ENCODE measurements at places on chromosomes 6 and 20.

DNA sequence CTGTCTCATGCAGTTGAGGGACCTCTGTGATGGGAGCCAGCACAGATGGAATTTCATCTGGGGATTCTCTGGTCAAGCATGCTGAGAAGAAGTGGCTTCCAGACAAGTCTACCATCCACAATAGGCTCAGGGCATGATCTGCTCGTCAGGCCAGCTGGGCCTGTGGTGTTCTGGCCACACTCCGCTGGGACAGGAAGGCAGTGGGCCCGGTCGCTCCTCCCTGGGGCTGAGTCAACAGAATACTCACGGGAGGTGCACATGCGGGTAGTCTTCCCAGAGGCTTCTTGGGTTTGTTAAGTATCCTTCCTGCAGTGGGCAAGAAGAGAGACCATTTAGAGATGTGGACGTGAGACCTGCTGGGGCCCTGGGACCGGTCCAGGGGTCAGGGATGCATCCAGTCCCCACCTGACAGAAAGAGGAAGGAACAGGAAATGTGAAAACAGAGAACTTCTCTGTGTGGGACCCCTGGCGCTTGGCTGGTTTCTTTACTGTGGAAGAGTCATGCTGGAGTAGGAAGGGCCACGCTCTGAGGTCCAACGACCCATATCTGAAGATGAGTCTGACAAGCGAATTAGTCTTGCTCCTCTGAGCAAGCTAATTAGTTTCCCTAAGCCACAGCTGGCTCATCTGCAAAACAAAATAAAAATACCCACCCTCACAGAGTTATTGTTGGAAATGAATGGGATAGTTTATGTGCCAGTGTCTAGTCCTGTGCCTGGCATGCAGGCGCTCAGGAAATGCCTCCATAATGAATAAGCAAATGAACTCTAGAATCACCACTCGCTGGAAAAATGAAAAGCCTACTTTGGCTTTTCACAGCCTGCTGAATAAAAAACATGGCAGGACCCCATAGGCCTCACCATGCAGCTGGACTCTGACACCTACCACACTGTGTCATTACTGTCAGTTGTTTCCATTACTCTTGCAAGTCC is 67.3 kb downstream of the TRAM2 start:
- DNase-seq = no peak

DNA sequence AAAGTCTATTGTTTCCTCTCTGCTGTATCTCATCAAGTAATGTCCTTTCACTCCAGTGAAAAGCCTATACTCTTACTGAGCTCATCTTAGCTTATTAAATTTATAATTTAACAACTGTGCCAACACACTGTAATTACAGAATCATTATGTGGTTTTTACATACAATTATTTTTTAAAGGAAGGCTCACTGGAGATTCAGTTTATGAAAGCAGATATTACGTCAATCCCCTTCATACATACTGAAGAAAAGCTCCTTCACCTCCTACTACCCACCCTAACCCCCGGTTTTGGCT is 28.1 kb downstream of the ARHGAP18 start:
- DNase-seq = no peak

GRCh38 chr6:117396228-117396627 is 29.5 kb downstream of the ROS1 start:
- peak; percentile 2 for DNase-seq

GRCh38 chr20:31522731-31523130 is 8.5 kb downstream of the HM13 start:
- no peak for DNase-seq

- DNase-seq = no peak
Measured at GRCh38 chr20:36812594-36813463, 39.3 kb upstream of the DSN1 start.

DNA sequence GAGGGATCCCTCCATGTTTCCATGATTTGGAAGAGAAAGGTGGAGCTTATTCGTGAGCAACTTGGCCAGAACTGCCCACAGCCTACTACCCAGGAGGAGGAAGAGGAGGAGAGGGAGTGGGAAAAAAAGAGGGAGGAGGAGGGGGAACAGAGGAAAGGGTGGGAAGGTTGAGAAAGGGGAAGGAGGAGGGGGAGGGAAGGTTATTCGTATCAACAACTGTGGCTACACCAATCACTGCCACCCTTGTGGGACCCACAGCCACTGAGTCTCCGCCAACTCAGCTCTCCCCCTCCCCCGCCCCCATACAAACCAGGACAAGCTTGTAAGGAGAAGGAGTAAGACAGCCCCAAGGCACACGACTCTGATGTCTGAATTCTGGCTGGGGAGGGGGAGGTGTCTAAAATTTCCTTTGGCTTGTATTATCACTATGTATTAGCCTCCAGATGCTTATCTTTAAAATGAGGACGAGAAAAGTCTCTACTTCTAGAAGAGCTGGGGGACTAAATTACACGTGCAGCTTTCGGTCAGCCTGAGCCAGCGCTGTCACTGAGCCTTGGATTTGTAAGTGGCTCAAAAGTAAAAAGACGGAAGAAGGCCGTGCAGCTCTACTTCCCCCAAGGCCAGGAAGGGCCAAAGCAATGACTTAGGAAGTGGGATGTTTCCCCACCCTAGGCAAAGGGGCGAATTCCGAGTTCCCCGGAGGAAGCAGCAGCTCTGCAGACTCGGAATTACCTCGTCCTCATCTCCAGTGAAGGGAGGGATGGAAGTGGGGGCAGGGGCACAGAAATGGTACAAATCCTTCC is 1.0 kb downstream of the FKBP1A start:
- DNase-seq = peak; percentile 38

- DNase-seq = no peak
Measured at GRCh38 chr20:24909861-24910260, 39.2 kb upstream of the CST7 start.

GRCh38 chr6:143965503-143966171 is 42.4 kb downstream of the PLAGL1 start:
- DNase-seq = peak; percentile 71

DNA sequence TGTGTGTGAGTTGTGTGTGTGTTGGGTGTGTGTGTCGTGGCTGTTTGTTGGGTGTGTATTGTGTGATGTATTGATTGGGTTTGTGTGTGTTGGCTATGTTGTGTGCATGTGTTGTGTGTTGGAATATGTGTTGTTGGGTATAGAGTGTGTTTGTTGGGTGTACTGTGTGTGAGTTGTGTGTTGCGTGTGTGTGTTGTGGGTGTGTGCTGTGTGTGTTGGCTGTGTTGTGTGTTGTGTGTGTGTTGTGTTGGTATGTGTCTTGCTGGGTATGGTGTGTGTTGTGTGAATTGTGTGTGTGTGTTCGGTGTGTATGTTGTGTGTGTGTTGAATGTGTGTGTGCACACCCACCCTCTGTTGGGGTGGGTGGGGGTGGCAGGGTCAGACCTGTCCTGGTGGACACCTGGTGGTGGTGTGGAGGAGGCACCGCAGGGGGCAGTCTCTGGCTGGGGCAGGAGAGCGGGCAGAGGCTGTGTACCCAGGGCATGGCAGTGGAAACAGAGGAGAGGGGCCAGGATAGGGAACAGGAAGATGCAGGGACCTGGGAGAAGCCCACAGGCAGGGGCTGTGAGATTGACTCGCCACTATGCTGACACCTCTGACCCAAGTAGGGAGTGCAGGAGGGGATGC is 25.5 kb upstream of the PXDC1 start:
- no peak for DNase-seq

GRCh38 chr6:39956936-39957335 is 22.7 kb upstream of the MOCS1 start:
- peak; percentile 33 for DNase-seq

DNA sequence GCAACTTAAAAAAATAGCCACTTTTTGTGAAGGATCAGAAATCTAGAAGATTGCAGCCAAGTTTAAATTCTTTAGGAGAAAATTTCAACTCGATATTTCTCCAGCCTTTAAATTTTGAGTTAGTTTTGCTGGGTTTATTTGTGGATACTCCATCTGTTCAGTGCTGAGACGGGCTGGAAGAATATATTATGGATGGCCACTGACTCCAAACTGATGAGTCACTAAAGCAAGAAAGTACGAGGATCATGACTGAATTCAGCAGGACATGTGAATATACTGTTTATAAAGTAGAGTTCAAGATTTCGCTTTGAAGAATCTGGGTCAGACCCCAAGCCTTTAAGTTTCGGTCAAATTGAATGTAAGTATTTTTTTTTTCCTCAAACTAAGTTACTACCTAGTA is 199.5 kb downstream of the ADGRB3 start:
- DNase-seq = peak; percentile 5

DNA sequence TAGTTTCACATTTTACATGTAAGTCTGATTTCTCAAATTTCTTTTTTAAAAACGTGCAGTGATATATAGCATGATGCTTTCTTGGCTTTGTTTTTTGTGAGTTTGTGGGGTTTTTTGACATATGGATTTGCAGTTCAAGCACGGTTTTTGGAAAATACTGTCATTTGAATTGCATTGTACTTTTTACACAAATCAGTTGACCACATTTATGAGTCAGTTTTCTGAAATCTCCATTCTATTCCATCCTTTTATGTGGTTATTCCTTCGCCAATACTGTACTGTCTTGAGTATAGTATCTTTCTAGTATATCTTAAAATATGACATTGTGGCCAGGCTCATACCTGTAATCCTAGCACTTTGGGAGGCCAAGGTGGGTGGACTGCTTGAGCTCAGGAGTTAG is 890.0 kb upstream of the CITED2 start:
- DNase-seq = peak; percentile 72

DNA sequence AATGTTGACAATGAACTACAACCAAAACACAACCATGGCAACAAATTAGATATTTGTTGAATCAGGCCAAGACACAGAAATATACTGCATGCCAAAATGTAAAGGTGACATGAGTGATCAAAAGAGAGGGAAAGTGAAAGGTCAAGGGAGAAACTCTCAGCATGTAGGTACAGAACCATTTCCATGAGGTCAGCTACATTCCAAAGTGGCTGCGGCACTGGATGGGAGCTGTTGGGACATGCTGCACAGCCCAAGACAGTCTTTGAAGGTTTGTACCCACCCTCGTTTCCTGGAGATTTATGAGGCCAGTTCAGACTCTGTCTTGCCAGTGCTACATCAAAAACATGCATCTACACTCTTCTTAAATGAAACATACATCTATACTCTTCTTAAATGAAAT is 579.9 kb downstream of the BMP2 start:
- no peak for DNase-seq

DNA sequence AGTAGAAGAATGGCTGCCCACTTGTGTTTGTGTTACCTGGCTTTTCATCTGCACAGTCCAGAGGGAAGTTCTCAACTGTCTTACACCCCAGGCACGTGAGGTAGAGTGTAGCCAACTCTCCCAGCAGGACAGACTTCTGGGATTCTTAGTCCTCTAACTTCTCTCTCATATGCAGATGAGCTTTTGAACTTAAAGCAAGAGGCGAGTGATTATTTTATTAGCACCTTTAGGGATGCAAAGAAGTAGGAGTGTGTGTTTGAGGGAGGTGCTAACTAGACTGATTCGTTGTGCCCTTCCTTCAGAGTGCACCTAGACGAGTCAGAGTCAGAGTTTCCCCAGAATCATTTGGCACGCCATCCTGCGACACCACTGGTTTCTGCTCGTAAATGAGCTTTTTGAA is 10.8 kb downstream of the CDYL start:
- DNase-seq = no peak

GRCh38 chr6:166353507-166353906 is 11.2 kb upstream of the SFT2D1 start:
- no peak for DNase-seq
